ENCODE measurements at places on chromosomes 5 and 9.

DNA sequence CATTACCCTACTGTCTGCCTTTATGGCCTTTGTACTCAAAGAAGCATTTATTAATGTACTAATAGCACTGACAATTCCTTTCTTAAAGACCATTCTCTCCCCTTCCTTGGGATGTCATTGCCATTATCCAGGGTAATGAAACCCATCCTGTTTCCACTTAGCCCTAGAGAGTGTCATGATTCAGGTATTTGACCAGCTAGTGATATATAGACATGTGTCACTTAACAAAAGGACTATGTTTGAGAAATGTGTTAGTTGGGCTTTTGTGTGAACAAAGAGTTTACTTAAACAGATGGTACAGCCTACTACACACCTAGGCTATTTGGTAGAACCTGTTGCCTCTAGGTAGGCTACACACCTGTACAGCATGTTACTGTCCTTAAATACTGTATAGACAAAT is 2.0 kb downstream of the ATP6V0E1 start:
- no peak for DNase-seq

DNA sequence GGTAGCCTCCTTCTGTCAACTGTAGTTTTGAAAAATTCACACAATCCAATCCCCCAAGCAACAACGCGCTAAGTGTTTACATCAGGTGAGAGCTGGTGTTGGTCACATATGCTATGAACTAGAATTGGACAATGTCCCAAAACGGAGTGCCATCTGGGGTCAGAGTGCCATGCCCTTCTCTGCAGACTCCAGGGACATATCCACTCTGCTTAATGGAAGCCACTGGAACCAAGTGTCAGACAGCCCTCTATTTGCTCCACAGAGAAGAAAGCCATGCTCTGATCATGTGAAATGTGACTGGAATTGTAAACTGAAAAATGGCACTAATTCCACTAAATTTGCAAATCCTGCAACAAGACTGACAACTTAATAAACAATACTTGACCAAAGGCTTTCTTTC is 12.2 kb downstream of the ABCA1 start:
- no peak for DNase-seq

DNA sequence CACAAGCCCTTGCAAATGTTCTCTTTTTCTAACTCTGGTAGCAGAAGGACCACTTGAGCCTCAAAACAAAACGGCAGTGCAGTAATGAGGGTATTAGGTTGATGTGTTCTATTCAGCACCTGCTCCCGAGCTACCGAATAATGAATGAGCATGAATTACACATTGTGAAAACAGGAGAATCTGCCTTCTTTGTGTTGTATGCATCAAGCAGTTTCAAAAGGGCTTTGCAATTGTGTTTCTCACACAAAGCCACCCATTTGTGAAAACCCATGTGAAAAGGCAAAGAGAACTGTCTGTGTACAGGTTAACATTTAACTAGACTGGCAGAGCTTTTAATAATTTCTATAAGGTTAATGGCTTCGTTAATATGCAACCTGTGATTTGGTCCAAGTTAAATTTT is 97.8 kb downstream of the STK32A start:
- no peak for DNase-seq

GRCh38 chr5:104556957-104557356 is 994.4 kb upstream of the NUDT12 start:
- no peak for DNase-seq

DNA sequence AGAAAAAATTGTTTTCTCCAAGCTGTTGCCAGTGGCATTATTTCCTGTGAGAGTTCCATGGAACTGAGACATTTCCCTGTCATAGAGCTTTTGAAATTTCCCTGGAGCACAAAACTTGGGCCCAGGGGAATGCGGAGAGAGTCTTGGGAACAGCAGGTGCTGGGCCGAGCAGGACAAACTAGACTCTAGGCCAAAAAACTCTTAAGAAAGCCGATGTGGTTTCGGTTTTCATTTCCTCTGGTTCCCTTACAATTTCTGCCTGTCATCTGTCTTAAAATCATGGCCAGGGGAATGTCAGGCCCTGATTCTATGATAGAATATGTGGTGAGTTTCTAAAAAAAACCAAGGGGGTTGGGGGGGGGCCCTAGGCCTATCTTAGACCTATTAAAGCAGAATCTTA is 4.6 kb downstream of the SLC35A4 start:
- DNase-seq, result no peak

DNA sequence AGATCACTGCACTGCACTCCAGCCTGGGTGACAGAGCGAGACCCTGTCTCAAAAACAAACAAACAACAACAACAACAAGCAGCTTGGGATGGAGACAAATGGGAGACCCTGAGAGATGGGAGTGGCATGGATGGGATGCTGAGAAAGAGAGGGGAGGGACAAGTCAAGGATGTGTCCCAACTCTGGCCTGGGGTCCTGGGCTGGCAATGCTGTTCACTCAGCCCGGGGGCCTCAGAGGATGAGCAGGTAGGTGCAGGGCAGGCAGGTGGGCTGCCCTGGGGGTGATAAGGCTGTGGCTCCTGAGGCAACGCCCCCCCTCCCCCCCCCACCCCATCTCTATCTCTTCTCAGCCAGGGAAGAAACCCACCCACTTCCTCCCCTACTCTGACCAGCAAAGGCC is 123.0 kb downstream of the LHX2 start:
- DNase-seq, result no peak

- peak; percentile 77 for DNase-seq
Measured at GRCh38 chr5:55172937-55173686, at the start of gene CDC20B. TSS of gene CDC20B (minus strand) at chr5:55173177. CDS start at chr5:55173000, 177 bp downstream.

- peak; percentile 62 for DNase-seq
Measured at GRCh38 chr9:15837079-15837679, 284.3 kb downstream of the CCDC171 start.

DNA sequence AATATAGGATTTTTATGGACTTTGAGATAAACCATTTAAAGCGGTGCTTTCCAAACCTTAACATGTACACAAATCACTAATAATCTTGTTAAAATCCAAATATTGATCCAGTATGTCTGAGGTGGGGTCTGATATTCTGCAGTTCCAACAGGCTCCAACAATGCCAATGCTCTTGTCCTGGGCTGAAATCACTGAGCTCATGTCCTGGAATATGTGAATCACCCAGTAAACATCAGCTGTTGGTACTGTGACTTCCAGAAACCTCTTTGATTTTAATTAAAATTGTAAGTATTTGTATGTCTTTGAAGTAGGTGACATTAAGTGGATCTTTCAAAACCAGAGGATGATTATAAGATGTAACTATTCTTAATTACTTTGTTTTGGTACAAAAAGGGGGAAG is 52.8 kb upstream of the CAST start:
- no peak for DNase-seq

- no peak for DNase-seq
Measured at GRCh38 chr5:18630458-18631045, 996.3 kb downstream of the TAF11L14 start.

GRCh38 chr5:177142098-177142611 is 8.6 kb downstream of the NSD1 start:
- no peak for DNase-seq

DNA sequence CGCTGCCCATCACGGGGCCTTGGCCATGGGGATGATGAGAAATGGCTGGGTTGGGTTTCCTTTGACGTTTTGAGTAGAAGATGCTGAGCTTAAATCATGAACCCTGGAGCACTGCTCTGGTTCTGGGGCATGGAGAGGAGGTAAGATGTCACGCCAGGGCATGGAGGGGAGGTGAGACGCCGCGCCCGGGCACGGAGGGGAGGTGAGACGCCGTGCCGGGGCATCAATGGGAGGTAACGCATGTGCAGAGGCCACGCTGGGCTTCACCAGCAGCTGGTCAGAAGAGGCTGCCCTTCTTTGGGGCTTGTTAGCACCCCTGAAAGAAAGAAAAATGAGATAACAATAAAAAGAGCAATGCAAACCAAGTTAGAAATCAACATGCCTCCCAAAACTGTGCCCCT is 322.5 kb upstream of the IRX4 start:
- DNase-seq, result no peak

DNA sequence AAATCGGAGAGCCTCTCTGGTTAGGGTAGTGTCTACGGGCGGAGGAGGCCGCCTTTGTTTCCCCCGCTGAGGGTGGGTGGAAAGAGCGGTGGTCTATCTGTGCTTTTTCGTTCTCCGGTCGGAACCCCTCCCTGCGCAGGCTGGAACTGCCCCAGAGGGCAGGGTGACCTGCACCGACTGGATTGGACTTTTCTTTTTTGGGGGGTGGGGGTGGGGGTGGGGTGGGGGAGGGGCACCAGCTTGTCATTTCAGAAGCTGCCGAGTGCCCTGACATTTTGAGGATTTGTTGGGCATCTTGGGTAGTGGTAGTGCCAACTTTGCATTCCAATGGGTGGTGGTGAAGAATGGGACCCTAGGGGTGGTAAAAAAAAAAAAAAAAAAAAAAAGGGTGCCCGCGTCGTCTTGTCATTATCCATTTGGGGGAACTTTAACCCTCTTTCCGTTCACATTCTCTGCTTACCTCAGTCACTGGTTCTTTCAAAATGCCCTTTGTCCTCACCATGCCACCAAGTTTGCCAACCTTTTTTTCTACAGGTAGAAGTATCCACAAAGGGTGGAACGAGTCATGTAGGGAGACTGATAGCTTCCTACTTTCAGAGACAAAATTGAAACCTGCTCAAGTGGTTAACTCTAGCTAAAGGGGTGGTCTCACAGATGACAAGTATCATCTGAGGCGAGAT is 1.3 kb downstream of the UBE2R2 start:
- DNase-seq, result no peak

GRCh38 chr5:65142511-65143011 is 339.2 kb downstream of the ADAMTS6 start:
- peak; percentile 24 for DNase-seq

GRCh38 chr5:96353220-96353619 is 79.8 kb downstream of the PCSK1 start:
- no peak for DNase-seq

- peak; percentile 41 for DNase-seq
Measured at GRCh38 chr5:69083412-69083811, 10.4 kb upstream of the SLC30A5 start.

DNA sequence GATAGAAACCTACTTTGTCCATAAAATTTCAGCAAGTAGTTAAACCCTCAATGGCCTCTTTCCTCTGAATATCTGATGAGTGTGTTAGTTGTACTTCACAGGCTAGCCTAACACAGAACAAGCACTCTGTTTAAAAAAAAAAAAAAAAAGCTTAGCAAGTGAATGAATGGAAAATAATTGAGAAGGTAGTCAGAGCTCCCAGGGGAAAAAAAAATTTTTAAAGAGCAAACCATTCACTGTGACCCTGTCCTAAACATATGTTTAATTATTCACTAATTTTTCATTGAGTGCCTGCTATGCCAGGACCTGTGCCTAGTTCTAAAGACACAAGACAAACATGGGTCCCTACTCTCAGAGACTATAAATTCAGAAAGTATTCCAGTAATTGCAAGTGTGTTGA is 69.3 kb downstream of the SH3RF2 start:
- DNase-seq, result peak; percentile 30

DNA sequence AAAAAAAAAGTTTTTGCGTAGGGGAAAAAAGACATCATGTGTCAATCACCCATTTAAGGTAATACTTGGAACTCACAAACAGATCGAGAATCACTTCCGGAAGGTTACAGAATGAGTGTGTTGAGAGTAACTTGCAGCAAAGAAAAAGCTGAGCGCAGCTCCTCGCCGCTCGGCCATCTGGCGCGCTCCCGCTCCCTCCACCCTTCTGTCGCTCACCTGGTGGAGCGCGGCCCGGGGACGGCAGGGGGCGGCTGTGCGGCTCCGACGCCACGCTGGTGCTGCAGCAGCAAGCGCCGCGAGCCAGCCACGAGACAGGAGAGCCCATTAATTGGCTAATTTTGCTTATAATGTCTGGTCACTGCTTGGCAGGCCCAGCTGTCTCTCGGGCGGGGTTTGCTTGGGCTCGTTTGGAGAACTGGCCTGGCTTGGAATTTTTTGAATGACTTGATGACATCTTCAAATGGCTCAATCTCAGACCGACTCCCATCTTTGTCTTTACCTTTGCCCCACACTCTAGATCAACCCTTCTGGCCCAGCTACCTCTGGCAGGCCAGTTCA is 601.8 kb downstream of the CCDC171 start:
- no peak for DNase-seq

DNA sequence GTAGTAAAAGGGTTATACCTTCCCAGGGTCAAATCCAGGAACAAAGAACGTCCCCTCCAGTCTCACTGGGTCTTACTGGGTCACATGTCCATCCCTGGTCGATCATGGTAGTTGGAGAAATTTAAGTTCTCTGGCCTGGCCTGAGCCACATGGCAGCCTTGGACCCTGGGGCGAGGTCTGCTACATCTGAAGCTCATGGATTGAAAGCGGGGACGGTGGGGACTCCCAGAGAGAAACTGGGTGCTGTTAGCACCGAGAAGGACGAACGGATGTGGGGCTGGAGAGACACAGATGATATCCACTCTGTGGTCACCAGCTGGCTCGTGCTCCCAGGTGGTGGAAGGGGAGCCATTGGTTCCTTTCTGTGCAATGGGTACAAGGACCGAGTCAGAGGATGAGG is 46.9 kb downstream of the TSPAN17 start:
- DNase-seq, result no peak

- DNase-seq, result no peak
Measured at GRCh38 chr9:93509084-93509483, 55.7 kb upstream of the FAM120AOS start.

DNA sequence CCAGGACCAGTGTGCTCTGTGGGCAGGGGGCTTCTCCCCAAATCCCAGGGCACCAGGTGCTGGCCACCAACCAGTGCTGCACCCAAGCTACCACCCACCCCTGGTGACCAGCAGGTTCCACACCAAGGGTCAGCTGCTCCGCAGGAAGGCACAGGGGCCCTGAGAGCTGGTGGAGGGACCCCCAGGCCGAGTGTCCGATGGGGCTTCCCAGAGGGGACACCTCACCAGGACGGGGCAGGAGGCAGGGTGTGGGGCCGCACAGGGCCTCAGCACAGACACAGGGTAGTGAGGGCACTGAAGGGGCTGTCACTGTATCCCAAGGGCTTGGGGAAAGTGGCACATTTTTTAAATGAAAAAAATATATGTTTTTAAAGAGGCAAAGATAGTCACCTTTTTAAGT is 18.1 kb downstream of the LCN9 start:
- no peak for DNase-seq

DNA sequence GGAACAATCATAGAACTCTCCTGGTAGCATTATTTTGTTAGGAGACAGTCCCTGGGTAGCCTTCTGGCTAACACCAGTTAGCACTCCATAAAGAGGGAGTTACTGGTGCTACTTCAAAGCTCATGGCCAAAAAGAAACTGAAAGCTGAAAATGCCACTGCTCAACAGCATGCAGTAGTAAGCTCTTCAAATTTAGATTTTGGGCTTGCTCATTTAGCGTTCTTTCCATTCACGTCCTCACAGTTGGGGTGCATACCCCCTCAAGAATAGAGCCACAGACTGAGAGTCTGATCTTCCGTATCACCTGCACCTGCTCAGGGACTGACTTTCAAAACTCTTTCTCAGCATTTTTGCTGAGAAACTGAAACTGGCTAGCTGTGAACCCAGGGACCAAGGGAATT is 24.7 kb downstream of the NTRK2 start:
- no peak for DNase-seq

Data from ACHN (cell line).